Activated T-helper 2 cell treated with anti-CD3 and anti-CD28 coated beads, Interferon-gamma antibody, Interleukin-2, Interleukin-4, amounts not matched to agents 10 μg/mL and 5 μg/mL and 100 μg/mL, durations not matched to agents 14 hours and 24 hours and 36 hours (primary cell): ENCODE measurements at places on chromosomes 12 and 14.

- no peak for DNase-seq
Observed at GRCh38 chr14:95491936-95492608, 24.4 kb downstream of the SYNE3 start.

GRCh38 chr12:68375756-68376695 lies 43.9 kb upstream of the MDM1 start:
- no peak for DNase-seq

- no peak for DNase-seq
Observed at GRCh38 chr14:51369814-51370213, 129.8 kb downstream of the TMX1 start.

DNA sequence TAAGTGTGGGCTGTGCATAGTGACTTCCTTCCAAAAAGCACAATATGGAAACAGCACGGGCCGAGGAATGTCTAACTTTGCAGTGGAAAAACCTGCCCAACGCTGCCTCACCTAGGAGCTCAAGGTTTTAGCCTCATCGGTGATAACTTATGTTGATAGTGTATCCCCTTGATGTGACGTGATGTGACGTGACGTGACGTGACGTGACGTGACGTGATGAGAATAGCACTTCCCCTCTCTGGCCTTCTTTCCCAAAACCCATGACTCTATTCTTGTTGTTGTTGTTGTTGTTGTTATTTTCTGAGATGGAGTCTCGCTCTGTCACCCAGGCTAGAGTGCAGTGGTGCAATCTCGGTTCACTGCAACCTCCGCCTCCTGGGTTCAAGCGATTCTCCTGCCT lies 64.5 kb downstream of the KCNK13 start:
- DNase-seq: no peak

DNA sequence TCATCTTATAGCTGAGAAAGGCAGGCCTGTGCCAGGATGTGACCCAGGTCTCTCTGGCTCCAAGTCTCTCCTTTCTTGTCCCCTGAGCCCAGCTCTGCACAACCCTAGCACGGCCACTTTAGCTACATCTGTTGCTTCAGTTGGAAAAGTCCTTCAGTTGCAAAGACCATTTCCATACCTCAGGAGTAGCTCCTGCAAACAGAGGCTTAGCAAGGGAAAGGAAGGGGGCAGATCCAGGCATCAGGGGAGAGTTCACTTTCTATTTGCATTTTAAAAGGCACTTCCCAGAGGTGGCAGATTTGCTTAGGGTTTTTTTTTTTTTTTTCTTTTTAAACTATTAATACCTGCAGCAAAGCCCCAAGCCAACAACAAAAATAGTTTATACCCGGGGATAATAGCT lies 3.0 kb upstream of the PITPNM2 start:
- DNase-seq: no peak

GRCh38 chr12:14930299-14930698 lies 8.0 kb downstream of the ERP27 start:
- DNase-seq: no peak

DNA sequence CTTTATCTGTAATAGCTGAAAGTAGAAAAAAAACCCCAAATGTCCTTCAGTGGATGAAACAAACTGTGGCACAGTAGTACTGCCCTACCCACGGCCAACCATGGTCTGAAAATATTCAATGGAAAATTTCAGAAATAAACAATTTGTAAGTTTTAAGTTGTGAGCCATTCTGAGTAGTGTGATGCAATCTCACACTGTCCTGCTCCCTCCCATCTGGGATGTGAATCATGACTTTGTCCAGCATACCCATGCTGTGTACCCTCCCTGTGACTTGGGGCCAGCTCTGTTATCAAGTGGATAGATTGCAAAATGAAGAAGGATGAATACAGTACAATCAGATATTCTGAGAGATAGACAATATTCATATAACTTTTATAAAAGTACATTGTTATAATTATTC lies 106.2 kb downstream of the SMOC1 start:
- DNase-seq: no peak

DNA sequence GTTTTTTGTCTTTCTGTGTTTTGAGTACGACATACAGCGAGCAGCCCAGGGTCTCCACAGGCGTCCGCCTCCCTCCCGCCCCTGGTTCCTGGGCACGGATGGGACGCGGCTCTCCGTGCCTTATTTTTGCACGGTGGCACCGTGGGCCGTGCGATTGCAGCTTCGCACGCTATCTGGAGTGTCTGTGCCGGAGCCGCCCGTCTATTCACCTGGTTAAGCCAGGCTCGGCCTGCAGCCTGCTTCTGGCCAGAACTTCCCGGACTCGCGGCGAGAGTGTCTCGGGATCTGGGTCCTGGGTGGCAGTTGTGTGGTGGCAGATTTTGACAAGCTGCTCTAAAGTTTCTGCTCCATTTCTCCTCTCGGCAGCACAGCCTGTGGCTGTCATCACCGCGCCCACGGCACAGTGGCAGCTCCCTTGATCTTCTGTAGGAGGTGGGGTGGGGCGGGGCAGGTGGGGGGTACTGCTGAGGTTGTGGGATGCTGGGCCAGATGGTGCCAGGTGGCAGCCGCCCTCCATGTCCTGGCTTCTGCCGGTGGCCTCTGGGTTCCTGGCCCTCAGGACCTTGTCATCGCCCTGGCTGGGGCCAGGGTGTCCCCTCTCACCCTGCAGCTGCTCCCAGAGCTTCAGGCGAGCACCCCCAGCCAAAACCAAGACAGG lies 2.9 kb downstream of the MMP17 start:
- DNase-seq: no peak

GRCh38 chr12:129696405-129696804 lies 207.4 kb downstream of the TMEM132D start:
- no peak for DNase-seq

DNA sequence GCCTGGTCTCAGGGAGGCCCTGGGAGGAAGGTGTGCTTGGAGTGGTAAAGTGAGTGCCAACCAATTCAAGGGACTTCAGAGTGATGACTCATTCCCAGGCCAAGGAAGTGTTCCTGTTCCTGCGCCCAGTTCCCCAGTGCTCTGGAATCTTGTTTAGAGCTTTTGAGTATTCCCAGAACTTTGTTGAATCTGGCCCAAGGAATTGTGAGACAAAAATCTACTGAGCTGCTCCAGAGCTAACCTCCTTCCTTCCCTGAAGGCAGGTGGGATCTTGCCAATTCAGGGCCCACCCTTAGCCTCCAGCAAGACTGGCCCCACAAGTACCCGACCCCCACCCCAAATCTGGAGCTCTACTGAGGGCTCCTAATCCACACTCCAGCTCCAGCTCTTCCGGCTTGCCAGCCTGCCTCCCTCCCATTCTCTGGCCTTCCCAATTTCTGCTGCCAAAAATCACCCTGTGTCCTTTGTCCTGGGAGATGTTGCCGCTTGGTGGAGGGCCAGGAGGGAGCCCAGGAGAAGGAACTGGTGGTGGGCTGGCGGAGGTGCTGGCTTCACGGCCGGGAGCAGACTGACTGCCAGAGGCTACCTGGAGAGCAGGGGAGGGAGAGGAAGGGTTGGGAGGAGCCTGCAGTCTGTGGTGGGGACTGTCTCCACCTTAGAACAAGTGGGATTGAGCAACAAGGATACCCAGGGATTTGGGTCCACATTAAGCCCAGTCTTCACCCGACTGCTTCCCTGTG lies 2.0 kb upstream of the ATN1 start:
- DNase-seq: no peak

GRCh38 chr12:2297004-2297403 lies 244.2 kb downstream of the CACNA1C start:
- DNase-seq: no peak

DNA sequence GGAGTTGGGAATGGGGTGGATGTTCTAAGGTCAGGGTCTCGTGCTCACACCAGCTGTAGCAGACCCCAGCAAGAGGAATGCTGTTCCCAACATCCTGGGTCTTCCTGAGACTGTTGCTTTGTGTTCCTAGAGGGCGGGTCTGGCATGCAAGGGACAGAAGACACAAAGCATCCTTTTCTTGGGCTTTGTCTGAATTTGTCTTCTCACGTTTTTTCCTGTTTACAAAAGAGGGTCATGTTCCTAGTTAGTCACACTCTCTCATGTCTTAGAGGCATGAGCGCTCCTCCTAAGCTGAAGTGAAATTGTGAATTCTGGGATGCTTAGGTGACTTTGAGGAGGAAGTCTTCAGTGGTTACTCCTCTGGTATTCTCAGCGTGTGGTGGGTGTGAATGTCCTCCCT lies 9.6 kb upstream of the TAMALIN start:
- no peak for DNase-seq

DNA sequence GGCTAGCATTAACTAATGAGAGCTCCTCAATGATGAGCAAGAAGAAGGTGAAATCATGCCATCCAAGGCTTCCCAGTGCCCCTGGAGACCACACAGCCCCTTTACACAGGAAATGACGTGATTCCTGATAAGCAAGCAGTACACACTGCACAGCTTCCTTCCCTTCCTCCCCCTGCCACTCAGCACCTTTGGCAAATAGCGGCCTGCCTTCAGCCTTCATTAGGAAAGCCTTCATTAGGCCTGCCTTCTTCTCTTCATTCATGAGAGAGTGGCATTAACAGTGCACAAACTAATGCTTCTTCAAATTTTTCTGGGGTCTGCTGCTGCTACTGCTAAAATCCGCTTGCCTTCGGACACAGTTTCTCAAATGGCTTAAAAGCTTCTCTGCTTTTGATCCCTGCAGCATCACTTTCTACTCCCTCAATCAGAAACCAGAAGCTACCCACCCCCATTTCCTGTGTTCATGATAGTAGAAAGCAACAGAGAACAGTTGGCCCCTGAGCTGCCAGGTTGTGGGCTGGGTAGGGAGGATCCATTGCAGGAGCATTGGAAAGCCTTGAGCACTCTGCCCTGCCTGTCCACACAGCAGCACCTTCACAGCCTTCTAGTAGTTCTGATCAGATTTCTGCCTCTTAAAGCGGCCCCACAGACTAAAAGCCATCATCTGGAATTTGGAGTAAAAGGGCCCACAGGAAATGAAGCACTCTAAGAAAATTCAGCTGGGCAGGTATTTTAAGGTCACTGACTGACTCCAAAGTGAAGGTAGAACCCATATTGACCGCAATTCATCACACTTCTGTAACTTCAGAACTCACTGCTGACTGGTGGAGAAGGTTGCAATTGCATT lies 103.8 kb upstream of the ETV6 start:
- DNase-seq: peak; percentile 50

- no peak for DNase-seq
Observed at GRCh38 chr14:64689289-64689688, 14.9 kb upstream of the PLEKHG3 start.

- DNase-seq: no peak
Observed at GRCh38 chr12:109069307-109070271, 17.2 kb downstream of the USP30 start.

DNA sequence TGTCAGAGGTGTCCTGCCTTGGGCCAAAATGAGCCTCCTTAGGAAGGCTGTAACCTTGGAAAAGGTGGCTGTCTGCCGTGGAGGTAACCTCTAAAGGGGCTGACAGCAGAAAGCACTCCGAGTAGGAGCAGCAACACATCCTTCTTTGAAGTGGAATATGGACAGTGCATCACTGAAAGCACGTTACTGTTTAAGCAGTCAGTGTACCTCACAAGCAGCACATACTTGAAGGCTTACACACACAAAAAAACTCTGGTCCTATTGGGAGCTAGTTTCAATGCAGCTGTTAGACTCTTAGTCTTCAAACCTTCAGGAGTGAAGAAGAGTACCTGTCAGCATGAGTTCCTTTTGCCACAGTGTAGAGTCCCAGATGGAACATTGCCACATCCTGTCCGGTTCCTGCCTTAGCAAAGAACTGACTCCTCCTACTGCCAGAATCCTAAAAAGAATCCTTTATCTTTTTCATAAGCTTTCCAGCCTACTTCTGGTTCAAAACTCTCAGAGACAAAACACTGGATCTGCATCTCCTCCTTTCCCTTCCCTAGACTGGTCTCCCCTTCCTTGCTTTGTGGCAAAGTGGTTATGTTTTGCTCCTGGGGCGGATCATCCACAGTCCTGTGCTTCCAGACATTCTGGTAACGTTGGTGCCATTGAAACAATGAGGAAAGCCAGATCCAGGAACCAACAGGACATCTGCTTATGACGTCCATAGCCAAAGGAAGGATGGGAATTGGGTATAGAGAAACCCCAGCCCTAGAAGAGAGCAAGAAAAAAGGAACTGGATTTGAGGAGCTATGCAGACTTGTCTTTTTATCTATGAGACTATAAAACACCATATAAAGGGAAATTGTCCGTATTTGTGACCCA lies 8.5 kb upstream of the MDM1 start:
- DNase-seq: no peak

DNA sequence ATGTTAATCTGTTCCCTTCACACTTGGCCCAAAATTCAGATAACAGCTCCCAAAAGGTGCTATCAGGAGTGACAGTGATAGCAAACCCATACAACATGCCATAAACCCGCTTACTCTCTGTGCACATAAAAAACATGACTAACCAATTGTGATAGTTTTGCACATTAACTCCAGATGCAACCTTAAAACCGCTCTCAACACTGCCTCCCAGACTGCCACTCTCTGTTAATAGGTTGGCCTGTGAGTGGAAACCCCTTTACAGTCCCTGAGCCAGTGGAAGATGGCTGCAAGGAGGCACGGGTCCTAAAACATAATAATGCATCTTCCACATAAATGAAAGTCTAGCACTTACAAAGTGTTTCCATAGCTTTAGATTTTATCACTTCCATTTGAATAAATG lies 12.0 kb upstream of the TMTC1 start:
- no peak for DNase-seq

- no peak for DNase-seq
Observed at GRCh38 chr12:9064815-9065606, 50.7 kb downstream of the A2M start.

DNA sequence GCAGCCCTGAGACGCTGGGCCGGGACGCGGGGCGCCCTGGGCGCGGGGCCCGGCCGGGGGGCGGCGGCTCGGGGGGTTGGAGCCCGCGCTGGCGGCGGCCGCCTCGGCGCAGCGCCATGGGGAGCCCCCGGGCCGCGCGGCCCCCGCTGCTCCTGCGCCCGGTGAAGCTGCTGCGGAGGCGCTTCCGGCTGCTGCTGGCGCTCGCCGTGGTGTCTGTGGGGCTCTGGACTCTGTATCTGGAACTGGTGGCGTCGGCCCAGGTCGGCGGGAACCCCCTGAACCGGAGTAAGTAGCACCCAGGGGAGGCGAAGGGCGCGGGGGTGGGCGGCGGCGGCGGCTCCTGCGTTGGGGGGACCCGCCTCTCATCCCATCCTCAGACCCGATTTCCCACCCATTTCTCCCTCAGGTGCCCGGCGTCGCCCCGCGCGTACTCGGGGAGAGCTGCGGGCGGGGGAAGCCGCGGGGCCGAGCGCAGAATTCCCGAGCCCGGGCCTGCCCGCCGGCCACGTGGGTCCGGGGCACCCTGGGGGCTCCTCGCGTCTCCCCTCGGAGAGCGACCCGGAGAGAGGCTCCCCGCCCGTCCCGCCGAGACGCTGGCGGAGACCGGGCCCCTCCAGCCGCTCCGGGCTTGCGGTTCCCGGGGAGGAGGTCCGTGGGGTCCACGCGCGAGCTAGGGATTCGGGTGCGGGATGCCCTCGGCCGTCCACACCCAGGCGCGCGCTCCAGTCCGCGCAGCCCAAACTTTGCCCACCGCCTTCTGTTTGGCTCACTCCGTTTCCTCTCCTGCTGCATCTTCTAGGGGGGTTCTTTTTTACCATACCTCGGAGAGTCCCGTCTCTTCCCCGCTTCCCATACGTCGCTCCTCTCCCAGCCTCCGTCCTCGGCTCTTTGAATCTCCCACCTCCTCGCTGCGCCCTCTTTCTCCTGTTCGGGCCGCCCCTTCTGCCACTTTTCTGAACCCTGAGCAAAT lies 807 bp downstream of the B4GALNT3 start:
- peak; percentile 24 for DNase-seq

GRCh38 chr12:32357601-32358249 lies 41.6 kb upstream of the FGD4 start:
- no peak for DNase-seq

GRCh38 chr14:54136894-54137613 lies 180.4 kb upstream of the BMP4 start:
- no peak for DNase-seq
